Esophagus squamous epithelium (tissue), 5 donors: ENCODE measurements at places on chromosomes 1 and 21.

GRCh38 chr1:221672239-221672645 lies 69.6 kb downstream of the DUSP10 start:
- DNase-seq, result no peak

GRCh38 chr1:155127105-155127966 lies at the start of gene EFNA1:
Gene EFNA1 (plus strand): TSS chr1:155127876. CDS start chr1:155127978, 102 bp downstream.
- DNase-seq, result no peak

DNA sequence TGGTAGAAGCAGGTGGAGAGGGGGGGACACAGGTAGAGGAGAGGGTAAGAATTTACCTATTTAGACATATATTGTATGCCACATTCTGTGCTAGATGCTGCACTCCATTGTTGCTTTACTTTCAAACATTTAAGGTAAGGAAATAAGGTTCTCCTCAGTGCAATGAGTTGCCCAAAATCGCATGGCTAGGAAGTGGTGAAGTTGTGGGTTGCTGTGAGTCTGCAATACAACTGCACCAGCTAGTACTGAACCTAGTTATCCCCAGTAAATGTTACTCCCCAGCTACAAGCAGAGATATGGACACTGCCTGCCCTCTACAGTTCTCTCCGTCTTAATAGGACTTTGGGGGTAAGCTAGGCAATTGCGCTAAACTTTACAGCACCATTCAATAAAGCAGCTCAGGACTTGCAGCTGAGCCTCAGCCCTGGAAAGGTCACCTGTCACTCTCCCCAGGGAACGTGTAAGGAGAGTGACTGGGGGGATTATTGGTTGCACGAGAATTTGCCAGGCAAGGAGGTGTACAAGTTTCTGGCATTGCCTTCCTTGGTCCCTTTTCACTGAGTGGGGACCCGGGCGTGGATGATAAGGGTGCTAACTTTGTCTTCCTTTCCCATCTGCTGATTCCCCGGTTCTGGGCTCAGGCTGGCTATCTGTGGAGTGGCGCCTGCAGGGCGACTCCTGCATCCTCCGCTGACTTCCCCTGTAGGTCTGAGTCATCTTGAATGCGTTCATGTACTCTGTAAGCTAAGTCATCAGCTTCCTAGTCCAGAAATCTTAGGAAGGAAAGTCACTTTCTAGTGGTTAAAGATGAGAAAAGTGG lies 71.3 kb upstream of the CNTN2 start:
- no peak for DNase-seq

GRCh38 chr1:7119156-7119555 lies 333.9 kb downstream of the CAMTA1 start:
- no peak for DNase-seq

GRCh38 chr1:152461544-152461943 lies 47.5 kb upstream of the CRNN start:
- DNase-seq, result no peak

DNA sequence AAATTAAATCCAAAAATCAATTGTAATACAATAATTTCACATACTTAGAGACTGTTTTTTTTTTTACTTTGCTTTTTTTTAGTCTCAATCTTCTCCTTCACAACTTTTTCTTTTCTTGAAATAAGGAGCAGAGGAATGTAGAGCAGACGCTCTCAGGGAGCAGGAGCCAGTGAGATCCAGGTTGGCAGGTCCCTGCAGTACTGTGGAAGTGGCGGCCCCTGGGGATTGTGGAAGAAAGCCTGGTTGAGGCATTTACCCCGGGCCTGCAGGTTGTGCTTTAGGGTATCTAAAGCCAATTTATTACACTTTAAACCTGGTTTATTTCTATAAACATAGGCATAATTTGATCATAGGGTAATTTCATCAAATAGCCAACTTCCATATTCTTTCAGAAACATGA lies 748 bp upstream of the OR2AJ1 start:
- no peak for DNase-seq

GRCh38 chr1:175470078-175470477 lies 273.3 kb downstream of the TNR start:
- DNase-seq, result no peak

DNA sequence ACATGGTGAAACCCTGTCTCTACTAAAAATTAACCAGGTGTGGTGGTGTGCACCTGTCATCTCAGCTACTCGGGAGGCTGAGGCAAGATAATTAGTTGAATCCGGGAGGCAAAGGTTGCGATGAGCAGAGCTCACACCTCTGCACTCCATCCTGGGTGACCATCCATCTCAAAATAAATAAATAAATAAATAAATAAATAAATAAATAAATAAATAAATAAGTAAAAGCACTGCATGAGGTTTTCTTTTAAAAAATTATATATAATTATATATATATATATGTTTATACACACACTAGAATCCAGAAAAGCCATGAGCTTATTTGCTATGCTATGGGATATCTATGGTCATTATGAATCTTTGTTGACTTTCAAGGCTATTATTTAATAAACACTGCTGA lies 2.4 kb downstream of the AMPD1 start:
- no peak for DNase-seq

DNA sequence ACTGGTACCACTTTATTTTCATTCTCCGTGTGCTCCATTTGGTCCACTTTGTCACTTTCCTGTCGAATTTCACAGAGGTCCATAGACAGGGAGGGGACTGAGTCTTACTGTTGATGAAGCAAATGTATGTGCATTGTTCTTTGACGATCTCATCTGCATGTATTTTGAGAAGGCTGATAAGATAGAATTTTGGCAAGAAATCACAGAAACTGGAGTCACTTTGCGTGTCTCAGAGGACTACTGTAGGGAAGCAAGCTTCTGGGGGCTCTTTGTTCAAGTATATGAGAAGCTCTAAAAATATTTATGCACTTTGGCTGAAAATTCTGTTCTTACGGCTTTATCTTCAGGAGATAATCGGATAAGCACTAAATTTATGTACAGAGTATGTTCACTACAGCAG lies 78.1 kb downstream of the PCBP3 start:
- DNase-seq, result no peak

DNA sequence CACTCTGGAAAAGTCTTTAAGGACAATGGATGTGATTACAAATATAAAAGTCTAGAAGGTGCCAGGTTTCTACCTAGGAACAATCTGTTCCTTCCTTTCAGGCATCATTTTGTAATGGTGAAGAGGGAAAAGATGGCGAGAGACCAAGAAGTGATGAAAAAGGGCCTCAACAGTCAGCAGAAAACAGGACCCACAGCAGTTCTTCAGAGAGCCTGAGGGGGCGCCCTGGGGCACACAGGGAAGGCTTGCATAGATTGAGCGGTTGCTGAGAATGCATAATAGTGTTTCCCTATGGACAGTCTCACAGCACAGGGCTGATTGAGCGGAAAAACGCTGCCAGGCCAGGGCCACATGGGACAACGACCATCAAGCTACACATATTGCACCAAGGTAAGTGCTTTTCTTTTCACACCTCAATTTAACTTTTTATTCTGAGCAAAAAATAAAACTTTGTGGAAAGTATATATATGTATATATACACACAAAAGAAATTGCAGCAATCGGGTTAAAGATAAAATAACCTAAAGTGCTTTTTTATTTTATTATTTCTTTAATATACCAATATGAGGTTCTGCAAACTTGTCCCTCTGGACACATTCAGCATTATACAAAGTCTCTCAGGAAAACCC lies 3.1 kb upstream of the YRDC start:
- DNase-seq, result no peak

- DNase-seq, result no peak
These were observed 34.0 kb upstream of the SLC19A1 start for GRCh38 chr21:45575993-45576837.

GRCh38 chr21:32826329-32827167 lies 55.0 kb upstream of the PAXBP1 start:
- DNase-seq, result no peak
